ENCODE measurements at places on chromosomes 5 and 9.
A peak's percentile ranks its signal among the peaks of the same experiment; 100 is the strongest.

DNA sequence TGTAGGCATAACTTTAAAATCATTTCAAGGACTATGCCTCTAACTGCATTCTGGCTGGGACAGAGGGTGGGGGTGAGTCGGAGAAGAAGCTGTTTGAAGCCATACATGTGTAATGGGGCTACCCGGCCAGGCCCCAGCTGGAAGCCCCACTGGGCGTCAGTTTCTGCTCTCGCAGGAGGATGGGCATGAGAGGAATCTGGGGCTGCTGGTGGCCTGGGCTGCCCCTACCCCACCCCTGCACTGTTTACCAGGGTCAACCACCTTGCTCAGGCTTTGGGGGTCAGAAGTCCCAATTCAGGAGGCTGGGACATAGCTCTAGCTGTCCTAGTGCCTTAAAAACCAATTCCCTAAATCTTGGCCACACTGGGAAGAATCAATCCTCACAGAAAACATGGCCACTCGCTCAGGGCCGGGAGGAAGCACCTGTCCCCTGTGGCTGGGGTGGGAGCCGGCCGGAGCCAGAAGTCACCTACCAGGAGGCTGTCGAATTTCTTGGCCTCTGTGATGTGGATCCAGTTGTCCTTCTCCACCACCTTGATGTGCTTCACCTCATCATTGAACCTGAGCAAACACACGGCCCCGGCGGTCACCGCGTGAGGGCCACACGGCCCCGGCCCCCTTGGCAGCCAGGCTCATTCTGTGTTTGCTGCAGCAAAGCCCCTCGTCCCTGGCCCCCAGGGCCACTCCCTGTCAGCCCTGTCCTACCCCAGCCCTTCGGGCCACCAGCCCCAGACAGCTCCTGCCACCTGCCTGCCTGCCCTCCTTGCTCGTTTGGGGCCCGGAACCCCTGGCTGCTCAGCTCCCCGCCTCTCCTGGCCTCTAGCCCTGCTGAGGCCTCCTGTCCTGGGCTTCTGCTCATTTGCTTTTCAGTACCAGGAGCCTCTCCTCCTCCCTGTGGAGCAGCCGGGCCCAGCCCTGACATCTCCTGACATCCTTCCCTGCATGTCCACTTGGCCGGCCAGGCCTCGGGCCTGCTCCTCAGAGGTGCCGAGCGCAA is 33.6 kb upstream of the SARDH start:
- peaks cover 8% of the 10 kb centered on the region for H3K36me3 ChIP-seq
- no peak overlapping the region for H3K4me3 ChIP-seq
- H3K27ac ChIP-seq = no peak overlapping the region
- DNase-seq = no peak
- H3K27me3 ChIP-seq = no peaks in the 10 kb centered on the region

GRCh38 chr9:37549527-37549926 is 26.7 kb downstream of the FBXO10 start:
- DNase-seq = no peak
- H3K27me3 ChIP-seq = no peaks in the 10 kb centered on the region
- H3K4me1 ChIP-seq = no peaks in the 10 kb centered on the region

- no peaks in the 10 kb centered on the region for H3K27me3 ChIP-seq
- no peaks in the 10 kb centered on the region for H3K4me1 ChIP-seq
- H3K4me3 ChIP-seq = no peak overlapping the region
- no peak overlapping the region for H3K27ac ChIP-seq
Observed at GRCh38 chr5:53023969-53024368, 34.8 kb downstream of the ITGA2 start.

GRCh38 chr5:80198399-80198798 is 57.4 kb downstream of the SERINC5 start:
- H3K27ac ChIP-seq = no peak overlapping the region
- no peaks in the 10 kb centered on the region for H3K27me3 ChIP-seq
- no peak overlapping the region for H3K4me3 ChIP-seq

DNA sequence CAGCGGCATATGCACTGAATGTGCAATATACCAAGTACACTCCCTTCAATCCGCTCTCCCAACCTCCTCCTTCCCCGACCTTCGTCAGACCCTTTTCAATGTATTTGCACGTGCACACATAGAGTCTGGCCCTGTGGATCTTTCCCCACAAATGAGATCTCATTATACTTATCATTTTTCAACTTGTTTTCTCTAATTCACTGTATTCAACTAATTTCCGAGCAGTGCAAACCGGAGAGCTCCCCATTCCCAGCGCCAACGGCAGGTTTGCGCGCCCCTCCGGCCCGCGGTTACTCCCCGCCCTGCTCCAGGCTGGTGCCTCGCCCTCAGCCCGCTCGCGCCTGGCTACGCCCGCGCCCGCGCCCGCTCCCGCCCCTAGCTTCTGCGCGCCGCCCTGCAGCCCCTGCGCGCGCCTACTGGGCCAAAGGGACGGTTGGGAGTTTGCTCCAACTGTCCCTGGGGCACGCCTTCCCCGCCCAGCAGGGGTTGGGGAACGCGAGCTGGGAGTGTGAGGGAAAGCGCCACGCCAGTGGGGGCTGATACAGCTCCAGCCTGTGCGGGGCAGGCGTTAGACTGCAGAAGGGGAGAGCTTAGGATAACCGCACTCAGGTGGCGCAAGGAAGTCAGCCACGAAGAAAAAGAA is 3.3 kb upstream of the CDC20B start:
- H3K4me3 ChIP-seq = no peak overlapping the region
- H3K36me3 ChIP-seq = no peaks in the 10 kb centered on the region
- H3K27me3 ChIP-seq = peaks cover 62% of the 10 kb centered on the region
- DNase-seq = peak; percentile 57

DNA sequence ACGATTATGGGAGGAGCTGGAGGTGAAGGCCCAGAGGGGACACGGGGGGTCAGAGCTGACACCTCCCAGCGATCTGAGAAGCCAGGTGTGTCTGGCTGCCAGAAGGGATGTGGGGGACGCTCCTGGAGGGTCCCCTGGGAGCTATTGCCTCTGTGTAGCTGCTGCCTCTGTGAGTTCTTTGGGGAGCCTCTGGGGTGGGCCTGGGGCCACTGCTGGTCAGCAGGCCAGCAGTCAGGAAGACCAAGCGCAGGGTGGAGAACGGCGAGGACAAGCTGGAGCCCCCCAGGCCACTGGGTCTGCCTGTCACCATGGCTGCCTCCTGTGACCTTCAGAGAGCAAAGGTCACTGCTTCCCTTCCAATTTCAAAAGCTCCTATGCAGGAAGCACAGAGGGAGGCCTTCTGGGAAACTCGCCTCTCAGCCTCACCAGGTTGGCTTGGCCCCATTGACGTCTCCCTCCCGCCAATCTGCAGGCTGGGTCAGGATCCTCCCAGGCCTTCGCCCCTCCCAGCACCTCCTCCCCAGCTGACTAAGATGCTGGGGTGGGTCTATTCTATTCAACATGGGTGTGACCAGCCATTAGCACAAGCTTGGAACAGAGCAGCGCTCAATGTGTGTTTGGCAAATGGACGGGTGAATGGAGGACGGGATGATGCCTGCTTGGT is 126.4 kb downstream of the GAPVD1 start:
- H3K27me3 ChIP-seq = no peaks in the 10 kb centered on the region
- no peak overlapping the region for H3K4me3 ChIP-seq
- no peak overlapping the region for H3K27ac ChIP-seq
- no peaks in the 10 kb centered on the region for H3K36me3 ChIP-seq
- DNase-seq = no peak

DNA sequence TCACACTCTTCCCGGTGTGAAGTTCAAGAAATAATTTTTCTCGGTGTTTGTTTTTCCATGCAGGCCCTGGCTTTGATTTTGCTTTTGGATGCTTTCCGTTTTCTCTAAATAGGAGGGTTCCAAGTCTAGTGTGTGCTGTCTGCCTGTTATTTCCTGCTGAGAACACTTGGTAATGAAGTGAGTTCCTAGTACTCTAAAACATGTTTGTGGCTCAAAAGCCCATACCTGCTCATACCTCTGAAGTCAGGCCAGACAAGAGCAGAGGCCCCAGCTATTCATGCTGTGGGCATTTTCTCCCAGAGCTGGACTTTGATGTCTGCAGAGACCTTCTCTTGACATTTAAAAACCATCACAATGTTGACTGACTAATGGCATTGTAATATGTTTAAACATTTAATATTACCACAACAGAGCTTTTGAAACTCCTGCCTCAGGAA is 211.2 kb downstream of the GOLPH3 start:
- no peak overlapping the region for H3K27ac ChIP-seq
- DNase-seq = no peak
- H3K4me3 ChIP-seq = no peak overlapping the region
- H3K4me1 ChIP-seq = no peaks in the 10 kb centered on the region

DNA sequence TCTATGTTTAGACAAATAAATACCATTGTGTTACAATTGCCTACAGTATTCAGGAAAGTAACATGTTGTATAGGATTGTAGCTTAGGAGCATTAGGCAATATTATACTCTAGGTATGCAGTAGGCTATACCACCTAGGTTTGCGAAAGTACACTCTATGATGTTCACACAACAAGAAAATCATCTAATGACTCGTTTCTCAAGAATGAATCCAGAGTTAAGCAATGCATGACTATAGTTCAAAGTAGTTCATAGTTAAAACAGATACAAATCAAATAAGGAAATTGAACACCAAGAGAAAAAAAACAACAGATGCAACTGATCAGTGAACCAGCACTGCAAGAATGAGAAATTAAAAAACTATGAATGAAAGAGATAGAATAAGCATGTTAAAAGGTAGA is 27.6 kb upstream of the ABLIM3 start:
- no peaks in the 10 kb centered on the region for H3K36me3 ChIP-seq
- no peaks in the 10 kb centered on the region for H3K4me1 ChIP-seq
- no peak overlapping the region for H3K27ac ChIP-seq
- DNase-seq = no peak
- no peaks in the 10 kb centered on the region for H3K27me3 ChIP-seq

DNA sequence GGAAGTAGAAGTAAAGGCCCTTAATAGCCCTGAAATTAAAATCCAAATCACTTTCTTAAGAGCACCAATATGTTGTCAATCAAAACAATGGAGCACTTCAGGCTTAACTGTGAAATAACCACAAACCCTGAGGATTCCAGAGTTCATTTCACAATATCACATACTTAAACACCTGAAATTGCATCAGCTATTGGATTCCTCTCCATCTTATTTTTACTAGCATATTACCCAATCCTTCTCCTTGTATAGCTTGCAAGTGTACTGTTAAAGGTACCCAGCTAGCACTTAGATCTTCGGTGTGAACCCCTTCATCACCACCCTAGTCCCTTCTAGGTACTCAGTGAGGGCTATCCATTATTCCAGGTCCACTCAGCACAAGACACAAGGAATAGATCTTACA is 287.3 kb downstream of the EFNA5 start:
- no peak overlapping the region for H3K27ac ChIP-seq
- no peak overlapping the region for H3K4me3 ChIP-seq
- no peaks in the 10 kb centered on the region for H3K36me3 ChIP-seq
- no peak for DNase-seq

DNA sequence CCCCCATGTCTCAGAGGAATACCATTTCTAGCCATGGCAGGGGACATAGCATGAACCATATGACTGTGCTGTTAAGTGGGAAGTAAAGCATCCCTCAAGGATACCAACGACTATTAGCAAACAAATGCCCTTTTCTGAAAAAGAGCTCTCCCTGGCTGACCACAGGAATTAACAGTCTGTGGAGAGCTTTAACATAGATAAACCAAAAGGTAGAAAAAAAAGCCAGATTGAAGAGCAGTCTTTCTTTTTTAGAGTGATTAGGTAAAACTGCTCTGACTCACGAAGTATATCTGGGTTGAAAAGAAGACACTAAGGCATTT is 532.7 kb upstream of the DMAC1 start:
- H3K27ac ChIP-seq = no peak overlapping the region
- DNase-seq = no peak
- H3K4me1 ChIP-seq = no peaks in the 10 kb centered on the region
- no peak overlapping the region for H3K4me3 ChIP-seq

- H3K27me3 ChIP-seq = no peaks in the 10 kb centered on the region
- H3K36me3 ChIP-seq = no peaks in the 10 kb centered on the region
- no peak for DNase-seq
- peaks cover 38% of the 10 kb centered on the region for H3K4me1 ChIP-seq
- no peak overlapping the region for H3K27ac ChIP-seq
Observed at GRCh38 chr5:124060011-124060410, 548.0 kb downstream of the CSNK1G3 start.

GRCh38 chr5:178426326-178427130 is 163.7 kb downstream of the COL23A1 start:
- H3K27ac ChIP-seq = no peak overlapping the region
- H3K4me1 ChIP-seq = no peaks in the 10 kb centered on the region
- DNase-seq = no peak
- no peaks in the 10 kb centered on the region for H3K36me3 ChIP-seq
- H3K27me3 ChIP-seq = no peaks in the 10 kb centered on the region
